ENCODE measurements at places on chromosomes 12 and 14.

GRCh38 chr14:102699416-102700110 is 77.7 kb upstream of the TRAF3 start:
- DNase-seq: no peak

DNA sequence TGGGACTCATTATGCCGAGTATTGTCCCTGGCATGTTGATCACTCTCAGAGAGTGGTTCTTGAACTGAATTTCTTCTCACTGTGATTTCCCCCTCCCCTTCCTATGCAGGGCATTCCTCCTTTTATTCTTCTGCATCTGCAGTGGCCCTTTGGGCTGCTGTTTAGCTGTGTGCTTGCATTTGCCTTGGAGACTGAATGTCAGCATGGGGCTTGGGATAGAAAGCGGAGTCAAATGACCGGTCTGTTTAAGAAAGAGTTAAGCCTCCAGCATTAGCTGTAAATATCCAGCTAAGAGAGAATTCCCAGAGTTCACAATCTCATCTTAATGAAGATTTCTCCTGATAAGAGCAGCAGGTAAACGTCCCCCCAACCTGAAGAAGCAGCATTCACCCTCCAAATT is 65.6 kb upstream of the RMST start:
- no peak for DNase-seq

- no peak for DNase-seq
Observed at GRCh38 chr12:115910057-115910456, 367.4 kb downstream of the MED13L start.

GRCh38 chr14:93987376-93987775 is 9.7 kb upstream of the CCDC197 start:
- no peak for DNase-seq

GRCh38 chr14:51871846-51872245 is 11.4 kb downstream of the GNG2 start:
- no peak for DNase-seq

DNA sequence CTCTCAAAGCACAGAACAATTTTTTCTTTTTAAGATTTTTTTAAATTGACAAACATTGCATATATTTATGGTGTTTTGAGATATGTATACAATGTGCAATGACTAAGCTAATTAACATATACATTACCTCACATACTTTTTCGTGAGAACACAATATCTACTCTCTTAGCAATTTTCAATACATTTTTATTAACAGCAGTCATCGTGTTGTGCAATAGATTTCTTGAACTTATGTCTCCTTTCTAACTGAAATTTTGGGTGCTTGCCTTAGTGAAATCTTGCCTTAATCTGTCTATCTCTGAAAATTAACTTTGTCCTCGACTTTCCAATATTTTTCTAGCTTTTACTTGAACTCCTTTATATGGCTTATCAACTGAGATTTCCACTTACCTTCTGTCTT is 6.8 kb downstream of the OR10A7 start:
- no peak for DNase-seq

GRCh38 chr12:91017043-91017442 is 12.3 kb upstream of the EPYC start:
- no peak for DNase-seq

- DNase-seq: no peak
Observed at GRCh38 chr14:50784683-50785456, 46.1 kb downstream of the NIN start.
